Neural crest cell (in vitro differentiated cells): ENCODE measurements at places on chromosomes 3 and 15.

GRCh38 chr15:97189162-97189780 lies 771.2 kb upstream of the ARRDC4 start:
- DNase-seq: no peak

GRCh38 chr3:106302451-106303221 lies 433.8 kb upstream of the CBLB start:
- DNase-seq: no peak

- DNase-seq: no peak
These were observed 260.5 kb downstream of the C3orf38 start for GRCh38 chr3:88410259-88410658.

GRCh38 chr15:39472621-39473297 lies 108.1 kb upstream of the THBS1 start:
- DNase-seq: no peak

- DNase-seq: no peak
These were observed 34.4 kb downstream of the ZNF106 start for GRCh38 chr15:42456531-42456930.

GRCh38 chr15:74626336-74626735 lies 10.7 kb downstream of the CLK3 start:
- DNase-seq: no peak

DNA sequence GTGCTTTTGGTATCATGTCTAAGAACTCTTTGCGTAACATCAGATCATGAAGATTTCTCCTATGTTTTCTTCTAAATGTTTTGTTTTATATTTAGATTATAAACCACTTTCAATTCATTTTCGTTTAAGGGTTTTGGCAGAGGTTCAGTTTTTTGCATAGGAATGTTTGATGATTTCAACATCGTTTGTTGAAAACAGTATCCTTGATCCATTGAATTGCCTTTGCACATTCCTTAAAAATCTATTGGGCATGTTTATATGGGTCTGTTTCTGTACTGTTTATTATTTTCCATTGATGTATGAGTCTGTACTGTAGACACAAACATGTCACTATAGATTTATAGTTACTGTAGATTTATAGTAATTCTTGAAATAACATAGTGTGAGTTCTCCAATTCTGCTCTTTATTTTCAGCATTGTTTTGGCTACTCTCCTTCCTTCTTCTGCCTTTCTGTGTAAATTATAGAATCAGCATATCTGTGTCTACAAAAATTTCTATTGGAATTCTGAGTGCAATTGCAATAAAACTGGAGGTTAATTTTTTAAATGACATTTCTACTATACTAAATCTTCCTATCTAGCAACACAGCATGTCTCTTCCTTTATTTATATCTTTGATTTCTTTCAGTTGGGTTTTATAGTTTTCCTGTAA lies 374.0 kb downstream of the SV2B start:
- DNase-seq: no peak

GRCh38 chr3:169575381-169575780 lies 88.1 kb downstream of the MECOM start:
- no peak for DNase-seq

DNA sequence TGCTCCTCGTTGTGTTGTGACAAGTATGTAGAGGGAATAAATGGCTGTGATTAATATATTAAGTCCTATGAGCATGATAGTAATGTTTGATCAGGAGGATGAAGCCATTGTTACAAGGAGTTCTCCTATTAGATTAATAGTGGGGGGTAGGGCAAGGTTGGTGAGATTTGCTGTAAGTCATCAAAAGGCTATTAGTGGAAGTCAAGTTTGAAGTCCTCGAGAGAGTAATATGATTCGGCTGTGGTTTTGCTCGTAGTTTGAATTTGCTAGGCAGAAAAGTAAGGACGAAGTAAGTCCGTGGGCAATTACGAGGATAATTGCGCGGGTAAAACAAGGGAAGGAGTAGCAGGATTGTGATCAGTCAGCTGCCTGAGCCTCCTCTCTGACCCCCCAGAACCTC lies 26.0 kb upstream of the BUB1B start:
- no peak for DNase-seq

GRCh38 chr3:182521339-182521738 lies 272.0 kb upstream of the ATP11B start:
- DNase-seq: no peak

DNA sequence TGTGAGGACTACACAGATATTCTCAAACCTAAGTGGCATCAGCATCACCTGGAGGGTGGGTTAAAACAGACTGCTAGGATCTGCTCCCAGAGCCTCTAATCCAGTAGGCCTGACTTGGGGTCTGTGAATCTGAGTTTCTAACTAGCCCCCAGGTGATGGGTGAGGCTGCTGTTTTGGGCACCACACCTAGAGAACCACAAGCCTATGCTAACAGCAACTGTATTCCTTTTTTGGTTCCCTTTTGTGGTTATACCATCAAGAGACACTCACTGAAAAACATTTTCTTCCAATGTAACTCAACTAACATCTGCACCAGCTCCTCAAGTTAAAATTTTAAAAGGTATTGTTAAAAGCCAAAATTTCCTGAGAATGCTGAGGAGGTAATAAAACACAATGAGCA lies 16.0 kb downstream of the WDR82 start:
- no peak for DNase-seq

DNA sequence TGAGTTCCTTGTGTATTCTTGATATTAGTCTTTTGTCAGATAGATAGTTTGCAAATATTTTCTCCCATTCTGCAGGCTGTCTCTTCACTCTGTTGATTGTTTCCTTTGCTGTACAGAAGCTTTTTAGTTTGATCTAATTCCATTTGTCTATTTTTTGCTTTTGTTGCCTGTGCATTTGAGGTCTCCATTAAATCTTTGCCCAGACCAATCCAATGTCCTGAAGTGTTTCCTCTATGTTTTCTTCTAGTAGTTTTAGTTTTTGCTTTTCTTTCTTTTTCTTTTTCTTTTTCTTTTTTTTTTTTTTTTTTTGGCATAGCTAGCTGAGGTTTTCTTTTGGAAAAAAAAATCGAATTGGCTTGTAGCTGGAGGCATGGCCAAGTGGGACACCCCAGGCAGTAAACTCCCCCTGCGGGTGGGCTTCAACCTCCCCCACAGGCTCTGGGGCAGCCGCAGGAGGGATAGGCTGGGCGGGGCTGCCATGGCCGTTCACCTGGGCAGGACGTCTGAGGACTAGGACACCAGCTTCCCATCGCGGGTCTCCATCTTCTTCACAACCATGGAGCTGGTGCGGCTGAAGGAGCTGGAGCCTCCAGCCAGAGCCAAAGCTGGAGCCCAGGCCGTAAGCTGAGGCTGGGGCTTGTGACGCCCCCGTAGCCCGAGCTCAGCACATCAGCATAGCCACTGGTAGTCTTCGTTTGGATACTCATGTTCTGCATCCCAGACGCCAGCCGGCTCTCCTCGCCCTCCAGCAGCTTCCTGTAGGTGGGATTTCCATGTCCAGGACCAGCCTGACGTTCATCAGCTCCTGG lies 16.2 kb upstream of the PSTPIP1 start:
- no peak for DNase-seq

- no peak for DNase-seq
These were observed 608.4 kb upstream of the CFAP20DC start for GRCh38 chr3:59658274-59658673.

- no peak for DNase-seq
These were observed 130.7 kb downstream of the ALCAM start for GRCh38 chr3:105497386-105497785.

- no peak for DNase-seq
These were observed 25.2 kb downstream of the SNAPC5 start for GRCh38 chr15:66472176-66472999.

DNA sequence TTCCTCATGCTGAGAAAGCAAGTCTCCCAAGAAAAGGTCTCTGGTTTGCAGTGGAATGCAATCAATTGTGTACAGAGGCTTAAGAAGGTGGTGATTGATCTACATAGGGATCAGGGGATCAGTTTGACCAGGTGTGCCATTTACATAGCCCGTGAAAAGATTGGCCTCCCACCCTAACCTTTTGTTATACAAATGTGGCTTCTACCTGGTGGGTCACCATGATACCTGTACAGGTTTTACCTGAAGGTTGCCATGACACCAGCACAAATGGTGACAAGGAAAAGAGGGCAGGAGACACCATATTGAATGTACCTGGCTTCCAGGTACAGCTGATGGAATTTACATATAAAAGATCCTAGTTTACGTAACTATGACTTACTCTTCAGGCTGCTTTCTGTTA lies 25.5 kb upstream of the TEX55 start:
- DNase-seq: no peak

DNA sequence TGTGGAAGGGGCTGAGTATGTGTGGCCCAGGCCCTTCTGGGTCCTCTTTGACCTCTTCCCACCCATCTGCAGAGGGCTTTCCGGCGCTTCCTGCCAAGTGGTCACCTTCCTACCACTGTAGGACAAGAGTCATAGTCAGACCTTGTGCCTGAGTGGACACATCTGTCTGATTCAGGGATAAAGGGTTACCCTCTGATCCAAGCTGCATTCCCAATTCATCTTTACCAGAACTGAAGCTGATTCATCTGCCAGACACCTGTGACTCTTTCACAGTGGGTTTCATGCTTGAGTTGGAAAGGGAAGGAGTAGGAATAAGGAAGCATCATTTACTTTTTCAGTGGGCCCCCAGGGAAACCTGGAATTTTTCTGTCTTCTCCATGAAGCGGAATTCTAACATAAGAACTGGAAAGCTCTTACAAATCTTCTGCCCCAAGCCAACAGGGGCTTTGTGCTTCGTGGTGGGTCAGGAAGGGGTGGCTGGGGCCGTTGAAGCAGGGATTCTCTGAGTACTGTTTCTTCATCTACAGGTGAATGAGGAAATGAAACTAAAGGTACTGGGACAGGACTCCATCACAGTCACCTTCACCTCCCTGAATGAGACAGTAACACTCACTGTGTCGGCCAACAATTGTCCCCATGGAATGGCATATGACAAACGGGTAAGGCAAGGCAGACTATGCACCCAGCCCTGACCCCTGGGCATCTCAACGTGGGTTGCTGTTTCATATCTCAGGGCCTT lies 46.4 kb downstream of the C3orf20 start:
- no peak for DNase-seq

DNA sequence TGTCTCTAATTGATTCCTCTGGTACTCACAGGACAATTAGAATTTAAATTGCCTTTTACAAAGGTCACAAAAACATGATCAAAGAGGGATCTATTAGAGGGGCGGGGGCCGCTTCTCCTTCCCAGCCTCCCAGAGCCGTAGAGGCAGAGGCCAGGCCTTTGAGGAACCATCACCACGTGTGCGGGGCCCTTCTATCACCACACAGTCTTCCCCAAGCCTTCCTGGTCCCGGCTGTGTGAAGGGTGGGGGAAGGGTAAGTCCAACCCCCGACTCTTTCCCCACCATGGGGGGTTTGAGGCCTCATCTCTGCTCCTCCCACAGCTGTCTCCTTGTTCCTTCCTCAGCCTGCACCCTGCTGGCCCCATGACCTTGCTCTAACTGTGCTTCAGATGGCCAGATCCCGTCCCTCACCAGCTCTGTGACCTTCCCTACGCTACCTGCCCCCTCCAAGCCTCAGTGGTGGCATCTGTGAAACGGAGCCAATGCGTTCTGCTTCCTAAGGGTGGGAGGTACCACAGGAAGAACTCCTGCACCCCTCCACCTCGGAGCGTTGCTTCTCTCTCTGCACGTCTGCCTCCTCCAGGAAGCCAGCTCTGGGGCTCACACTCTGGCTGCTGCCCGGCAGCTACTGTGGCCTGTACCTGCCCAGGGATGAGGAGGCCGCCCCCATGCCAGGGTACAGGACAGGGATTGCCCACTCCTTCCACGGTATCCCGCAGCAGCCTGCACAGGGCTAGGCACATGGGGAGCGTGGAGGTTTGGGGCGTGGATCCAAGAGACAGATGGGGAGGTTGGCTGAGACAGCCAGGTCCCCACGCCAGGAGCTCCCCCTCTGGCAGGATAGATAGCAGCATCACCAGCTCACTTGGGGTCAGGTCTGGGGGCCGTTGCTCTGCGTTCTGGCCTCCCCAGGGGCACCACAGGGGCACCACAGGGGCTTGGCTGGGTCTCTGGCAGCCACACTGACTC lies 83.8 kb downstream of the LINGO1 start:
- DNase-seq: no peak

GRCh38 chr3:69878254-69878653 lies 121.3 kb upstream of the SAMMSON start:
- DNase-seq: no peak
